ENCODE measurements at places on chromosomes 16 and 17. TPM values are rescaled to one million over a fixed set of nuclear protein-coding genes. Genes with fewer than 3 reads are reported as not detected.

- DNase-seq = no peak
- H3K4me1 ChIP-seq = no peaks in the 10 kb centered on the region
- H3K27ac ChIP-seq = no peak overlapping the region
- H3K4me3 ChIP-seq = no peak overlapping the region
- peaks cover 2% of the 10 kb centered on the region for H3K27me3 ChIP-seq
Observed at GRCh38 chr16:79305074-79305473, 295.5 kb downstream of the MAF start.

- no peaks in the 10 kb centered on the region for H3K27me3 ChIP-seq
- H3K4me3 ChIP-seq = no peak overlapping the region
- H3K36me3 ChIP-seq = no peaks in the 10 kb centered on the region
- DNase-seq = no peak
Observed at GRCh38 chr17:81458628-81459027, 54.0 kb downstream of the ACTG1 start.

GRCh38 chr17:62870552-62870971 lies 62.4 kb upstream of the MARCHF10 start:
- peaks cover 39% of the 10 kb centered on the region for H3K27me3 ChIP-seq
- H3K27ac ChIP-seq = no peak overlapping the region
- no peak overlapping the region for H3K4me3 ChIP-seq
- no peaks in the 10 kb centered on the region for H3K36me3 ChIP-seq
- H3K4me1 ChIP-seq = no peaks in the 10 kb centered on the region

DNA sequence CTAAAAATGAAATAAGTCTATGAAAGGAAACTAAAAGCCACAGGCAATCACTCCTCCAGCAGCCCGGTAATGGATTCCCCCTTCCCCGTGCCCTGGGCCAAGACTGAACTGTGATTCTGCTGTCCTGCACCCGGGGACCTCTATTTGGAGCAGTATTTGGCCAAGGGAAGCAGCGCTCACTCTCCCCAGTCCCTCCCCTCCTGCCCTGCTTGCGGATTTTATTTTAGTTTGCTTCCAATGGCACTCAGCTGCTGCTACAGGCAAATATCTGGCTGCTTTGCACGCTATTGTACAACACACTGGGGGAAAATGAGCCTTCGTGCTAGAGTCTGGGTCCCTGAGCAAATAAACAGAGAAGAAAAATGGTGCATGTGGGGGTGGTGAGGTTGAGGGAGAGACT lies 975.7 kb upstream of the RBFOX1 start:
- no peaks in the 10 kb centered on the region for H3K36me3 ChIP-seq
- H3K4me3 ChIP-seq = no peak overlapping the region
- no peak overlapping the region for H3K27ac ChIP-seq
- DNase-seq = no peak

ENPP7 gene
- 2.2 TPM for total RNA-seq

GRCh38 chr16:70688246-70688742 lies 2.4 kb upstream of the MTSS2 start:
- H3K27me3 ChIP-seq = no peaks in the 10 kb centered on the region
- DNase-seq = no peak
- H3K4me3 ChIP-seq = no peak overlapping the region
- H3K27ac ChIP-seq = peak overlapping the region; percentile 22

P2RX5 gene
- 0.95 TPM for total RNA-seq

DNA sequence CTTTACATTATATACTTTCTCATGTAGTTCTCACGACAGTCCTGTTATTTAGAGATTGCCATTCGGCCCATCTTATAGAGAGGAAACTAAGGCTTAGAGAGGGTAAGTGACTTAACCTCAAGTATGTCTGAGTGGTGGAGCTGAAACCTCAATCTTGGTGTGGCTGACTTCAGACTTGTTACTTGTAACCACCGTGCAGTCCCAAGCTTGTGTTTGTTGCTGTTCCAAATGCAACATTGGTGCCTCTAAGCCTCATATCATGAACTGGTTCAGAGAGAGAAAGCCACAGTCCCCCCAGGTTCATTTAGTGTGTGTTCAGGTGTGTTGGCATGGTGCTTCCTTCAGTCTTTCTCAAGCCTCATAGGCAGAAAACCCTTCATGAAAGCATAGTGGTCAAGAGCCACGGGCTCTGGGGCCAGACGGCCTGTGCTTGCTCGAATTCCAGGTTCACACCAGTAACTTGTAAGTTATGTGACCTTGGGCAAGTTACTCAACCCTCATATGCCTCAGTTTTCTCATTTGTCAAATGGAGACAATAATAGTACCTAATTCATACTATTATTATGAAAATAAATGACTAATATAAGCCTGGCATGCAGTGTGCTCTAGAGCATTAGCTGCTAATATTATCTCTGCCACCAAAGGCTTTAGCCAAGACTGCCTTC lies 39.9 kb downstream of the CDH1 start:
- no peaks in the 10 kb centered on the region for H3K36me3 ChIP-seq
- H3K27me3 ChIP-seq = no peaks in the 10 kb centered on the region
- no peak overlapping the region for H3K4me3 ChIP-seq
- H3K4me1 ChIP-seq = peaks cover 35% of the 10 kb centered on the region
- no peak for DNase-seq
